GM12864 (cell line): ENCODE measurements at places on chromosomes 6 and 20.

- no peak for DNase-seq
Observed at GRCh38 chr6:32475392-32476206, 35.9 kb downstream of the HLA-DRA start.

DNA sequence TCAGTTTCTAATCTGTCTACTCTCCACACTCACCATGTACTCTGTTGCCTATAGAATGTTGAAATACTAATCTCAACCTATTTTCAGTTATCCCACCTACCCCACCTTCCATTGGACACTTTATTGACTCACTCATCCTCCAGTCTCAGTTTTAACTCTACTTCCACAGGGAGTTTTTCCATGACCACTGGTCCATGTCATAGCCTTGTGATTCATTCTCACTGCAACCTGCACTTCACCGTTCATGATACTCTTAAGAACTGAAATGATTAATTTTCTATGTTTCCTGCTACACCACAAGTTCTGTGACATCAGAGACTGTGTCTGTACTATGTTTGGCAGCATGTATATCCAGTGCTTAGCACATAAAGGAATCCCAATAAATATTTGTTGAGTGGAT, 122.8 kb upstream of the HSF2 start:
- no peak for DNase-seq

GRCh38 chr6:34981951-34982350, 92.9 kb downstream of the ANKS1A start:
- no peak for DNase-seq

- no peak for DNase-seq
Observed at GRCh38 chr6:87391334-87391733, 16.4 kb upstream of the CFAP206 start.

- no peak for DNase-seq
Observed at GRCh38 chr6:8170245-8170644, 67.9 kb upstream of the EEF1E1 start.

- DNase-seq: no peak
Observed at GRCh38 chr20:49987015-49987867, 4.5 kb downstream of the SNAI1 start.

- no peak for DNase-seq
Observed at GRCh38 chr6:100892693-100893092, 11.6 kb upstream of the ASCC3 start.

- DNase-seq: no peak
Observed at GRCh38 chr20:24933266-24933908, 15.7 kb upstream of the CST7 start.

DNA sequence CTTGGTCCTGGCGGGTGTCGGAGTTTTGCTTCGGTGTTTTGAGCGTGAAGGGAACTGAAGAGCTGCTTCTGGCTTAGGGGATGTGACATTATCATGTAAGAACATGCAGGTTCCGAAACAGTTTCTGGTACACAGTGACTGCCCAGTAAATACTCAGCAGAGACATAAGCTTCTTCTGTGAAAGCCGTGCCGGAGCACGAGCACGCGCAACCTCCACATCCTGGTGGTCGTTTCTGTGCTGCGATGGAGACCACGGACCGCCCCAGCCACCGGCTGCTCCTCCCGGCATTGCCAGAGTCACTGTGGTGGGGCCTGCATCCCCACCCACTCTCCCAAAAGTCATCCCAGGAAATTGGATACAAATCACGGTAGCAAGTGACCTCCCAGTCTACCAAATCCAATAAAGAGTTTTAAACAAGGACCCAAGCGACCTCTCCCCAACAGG, 18.7 kb downstream of the KIF25 start:
- DNase-seq: no peak

DNA sequence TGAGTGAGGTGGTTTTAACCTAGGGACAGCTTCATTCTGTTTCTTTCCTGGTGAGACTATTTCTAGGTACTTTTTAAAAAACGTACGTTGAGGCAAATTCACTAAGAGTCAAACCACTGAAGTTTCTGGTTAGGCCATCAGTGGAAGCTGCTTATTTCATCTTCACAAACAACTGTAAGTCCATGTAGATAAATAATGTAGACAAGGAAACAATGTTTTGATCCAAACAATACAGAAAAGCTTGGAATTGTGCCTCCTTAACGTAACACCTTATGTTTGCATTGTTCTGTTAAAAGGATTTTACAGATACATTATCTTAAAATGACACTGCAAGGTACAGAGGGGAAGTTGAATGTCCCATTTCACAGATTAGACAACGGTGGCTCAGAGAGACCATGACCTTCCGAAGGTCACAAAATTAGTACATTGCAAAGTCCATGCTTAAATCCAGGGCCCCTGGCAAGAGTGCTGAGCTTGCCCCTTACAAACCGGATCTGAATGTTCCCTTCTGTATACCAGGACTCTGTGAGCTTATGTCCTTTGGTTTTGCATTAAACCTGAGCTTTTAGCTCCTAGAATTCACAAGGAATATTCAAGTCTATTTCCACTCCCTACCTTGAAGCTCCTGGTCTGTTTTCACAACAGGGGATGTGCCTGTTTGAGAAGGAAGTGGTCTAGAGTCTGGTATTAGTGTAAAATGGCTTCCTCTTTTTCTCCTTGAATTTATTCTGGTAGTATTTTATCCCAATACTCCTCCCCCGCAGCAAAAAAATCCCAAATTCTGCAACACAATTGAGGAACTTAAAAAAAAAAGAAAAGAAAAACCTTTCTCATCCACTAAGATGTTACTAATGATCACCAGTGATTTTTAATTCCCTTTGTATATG, 28.9 kb upstream of the ZNF217 start:
- no peak for DNase-seq

DNA sequence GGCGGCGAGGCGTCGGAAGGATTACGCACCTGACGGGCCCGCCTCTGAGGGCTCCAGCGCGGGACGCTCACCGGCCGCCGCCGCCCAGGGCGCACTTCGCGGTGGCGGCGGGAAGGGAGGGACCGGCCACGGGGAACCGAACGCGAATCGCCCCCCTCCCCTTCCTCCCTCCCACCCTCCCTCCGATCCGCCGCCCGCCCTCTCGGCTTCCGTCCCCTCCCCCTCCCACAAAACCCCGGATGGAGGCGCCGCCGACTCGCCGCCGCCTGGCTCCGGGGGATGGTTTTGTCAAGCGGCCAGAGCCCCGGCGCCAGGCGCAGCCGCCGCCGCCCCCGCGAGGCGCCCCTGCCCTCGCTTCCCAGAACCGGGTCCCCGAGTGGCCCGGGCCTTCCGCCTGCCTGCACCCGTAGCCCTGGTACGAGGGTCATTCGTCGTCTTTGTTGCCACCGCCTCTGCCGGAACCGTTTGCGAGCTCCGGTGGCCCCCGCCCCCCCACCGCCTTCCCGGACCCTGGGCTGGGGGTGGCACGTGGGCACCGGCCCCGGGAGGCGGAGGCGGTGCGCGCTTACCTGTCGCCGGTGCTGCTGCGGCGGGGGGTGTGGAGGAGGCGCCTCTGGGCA, 398 bp downstream of the ZBTB2 start:
- no peak for DNase-seq

- no peak for DNase-seq
Observed at GRCh38 chr20:5531318-5532081, 214.7 kb upstream of the PROKR2 start.

- DNase-seq: no peak
Observed at GRCh38 chr6:96704713-96705112, 132.6 kb downstream of the GPR63 start.

DNA sequence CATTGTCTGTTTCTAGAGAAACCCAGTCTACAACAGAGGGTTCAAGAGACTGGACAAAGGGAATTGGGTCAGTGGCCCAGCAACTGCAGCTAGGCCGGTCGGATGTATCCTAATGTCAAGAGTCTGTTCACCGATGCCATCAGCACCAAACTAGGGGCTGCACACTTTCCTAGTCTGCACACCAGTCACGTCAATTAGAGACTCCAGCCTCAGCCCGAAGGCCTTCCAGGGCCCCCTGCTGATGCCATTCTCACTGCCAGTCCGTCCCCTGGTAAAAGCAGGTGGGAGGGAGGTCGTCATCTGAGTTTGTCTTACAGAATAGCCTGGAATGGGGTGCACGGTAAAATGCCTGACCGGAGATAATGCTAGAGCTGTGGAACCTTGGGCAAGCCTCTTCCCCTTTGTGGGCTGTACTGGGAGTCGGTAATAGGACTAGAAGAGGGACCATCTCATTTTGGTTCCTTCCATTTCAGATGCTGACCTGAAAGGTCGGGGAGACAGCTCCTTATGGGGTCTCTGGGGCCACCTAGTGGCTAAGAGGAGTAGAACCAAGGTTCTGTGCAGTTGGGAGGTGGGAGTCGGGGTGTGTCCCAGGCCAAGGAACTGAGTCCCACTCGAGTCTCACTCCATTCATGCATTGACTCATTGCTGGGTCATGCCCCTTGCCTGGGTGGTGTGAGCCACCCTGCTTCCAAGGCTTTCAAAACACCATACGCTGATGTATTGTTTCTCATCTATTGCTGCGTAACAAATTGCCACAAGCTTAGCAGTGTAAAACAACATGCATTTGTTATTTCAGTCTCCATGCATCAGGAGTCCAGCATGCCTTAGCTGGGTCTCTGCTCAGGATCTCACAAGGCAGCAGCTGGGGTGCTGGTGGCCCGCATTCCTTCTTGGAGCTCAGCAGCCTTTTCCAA, 5.1 kb downstream of the SOX12 start:
- no peak for DNase-seq

DNA sequence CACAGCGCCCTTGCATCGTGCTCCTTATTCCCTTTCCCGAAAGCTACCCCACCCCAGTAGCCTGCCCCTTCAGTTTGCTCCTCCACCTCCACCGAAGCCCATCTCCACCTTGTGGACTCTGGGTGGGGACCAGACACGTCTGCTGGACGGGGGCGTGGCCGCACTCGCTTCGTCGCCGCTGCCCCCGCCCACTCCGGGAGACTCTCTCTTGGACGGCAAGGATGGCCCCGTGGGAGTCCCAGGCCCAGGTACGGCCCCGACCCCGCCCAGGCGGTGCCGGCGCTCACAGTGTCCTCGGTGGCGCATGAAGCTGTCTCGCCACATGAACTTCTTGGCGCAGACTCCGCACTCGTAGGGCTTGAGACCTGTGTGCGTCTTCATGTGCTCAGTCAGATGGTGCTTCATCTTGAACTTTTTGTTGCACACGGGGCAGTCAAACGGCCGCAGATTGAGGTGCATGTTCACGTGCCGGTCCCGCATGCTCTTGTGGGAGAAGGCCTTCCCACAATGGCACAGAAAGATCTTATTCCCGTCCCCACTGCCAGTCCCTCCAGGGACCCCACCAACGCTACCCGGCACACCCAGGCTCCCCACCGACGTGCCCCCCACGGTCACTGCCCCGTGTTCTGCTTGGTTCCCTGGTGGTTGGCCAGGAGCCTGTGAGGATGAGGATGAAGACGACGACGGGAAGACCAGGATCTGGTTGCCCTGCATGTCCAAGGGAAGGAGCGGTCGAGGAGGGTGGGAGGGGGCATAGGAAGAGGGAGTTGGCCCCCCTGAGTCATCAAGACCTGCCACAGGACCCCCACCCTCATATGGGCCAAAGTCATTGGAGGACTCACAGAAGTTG, 1.3 kb upstream of the TAPBP start:
- DNase-seq: no peak

DNA sequence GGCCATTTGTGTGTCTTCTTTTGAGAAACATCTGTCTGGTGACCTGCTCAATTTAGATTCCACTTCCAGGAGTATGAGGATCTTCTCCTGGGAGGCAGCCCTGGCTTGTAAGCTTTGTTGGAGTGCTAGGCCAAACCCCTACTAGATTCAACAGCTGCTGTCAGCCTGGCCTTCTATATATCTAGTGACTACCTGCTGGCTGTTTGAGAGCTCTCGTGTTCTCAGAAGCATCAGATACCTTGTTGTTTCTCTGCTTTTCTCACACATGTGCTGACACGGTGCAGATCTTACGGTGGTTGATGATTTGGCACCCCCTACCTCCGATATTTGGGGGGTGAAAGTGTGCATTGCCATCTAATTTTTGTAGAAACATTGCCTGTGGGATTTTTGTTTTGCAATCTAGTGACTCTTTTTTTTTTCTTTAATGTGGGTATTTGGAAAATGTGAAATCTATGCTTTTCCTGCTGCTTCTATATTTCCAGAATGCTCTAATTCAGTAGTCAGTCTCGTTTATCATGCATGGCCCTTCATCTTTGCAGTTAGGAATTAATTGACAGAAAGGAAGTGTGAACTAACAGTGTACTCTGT, 4.7 kb downstream of the CCN2 start:
- no peak for DNase-seq

- DNase-seq: no peak
Observed at GRCh38 chr6:12585497-12585958, 131.0 kb upstream of the PHACTR1 start.

DNA sequence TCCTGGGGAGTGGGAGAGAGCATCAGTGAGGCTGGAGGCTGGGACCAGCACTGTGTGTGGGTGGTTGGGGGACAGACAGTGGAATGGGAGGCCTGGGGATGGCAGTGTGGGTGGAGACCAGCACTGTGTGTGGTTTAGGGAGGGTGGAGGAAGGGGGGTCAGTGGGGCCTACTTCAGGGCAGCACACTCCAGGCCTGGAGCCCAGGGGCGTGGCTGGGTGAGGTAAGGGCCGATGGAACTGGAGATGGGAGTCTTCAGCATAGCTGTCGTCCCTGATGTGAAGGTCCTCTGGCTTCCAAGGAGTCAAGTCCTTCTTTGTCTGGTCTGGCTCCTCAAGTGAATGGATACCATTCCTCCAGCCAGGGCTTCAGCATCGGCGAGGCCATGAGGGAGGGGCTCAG, 18.6 kb downstream of the KCNK17 start:
- DNase-seq: no peak

DNA sequence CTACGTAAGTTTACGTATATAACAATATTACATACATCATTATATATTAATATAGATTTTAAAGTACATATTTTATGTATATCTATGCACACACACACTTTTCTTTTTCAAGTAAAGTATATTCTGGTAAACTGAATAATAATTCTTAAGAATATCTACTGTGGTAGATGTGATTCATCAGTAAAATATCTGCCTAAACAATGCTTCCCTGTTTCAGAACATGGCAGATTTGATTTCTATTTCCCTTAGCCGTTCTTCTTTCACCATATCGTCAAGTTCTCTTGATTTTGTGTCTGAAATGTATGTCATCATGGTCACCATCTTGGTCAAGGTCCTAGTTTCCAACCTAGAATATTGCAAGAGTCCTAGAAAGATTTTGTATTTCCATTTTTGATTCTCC, 195.6 kb downstream of the HDGFL1 start:
- DNase-seq: no peak

DNA sequence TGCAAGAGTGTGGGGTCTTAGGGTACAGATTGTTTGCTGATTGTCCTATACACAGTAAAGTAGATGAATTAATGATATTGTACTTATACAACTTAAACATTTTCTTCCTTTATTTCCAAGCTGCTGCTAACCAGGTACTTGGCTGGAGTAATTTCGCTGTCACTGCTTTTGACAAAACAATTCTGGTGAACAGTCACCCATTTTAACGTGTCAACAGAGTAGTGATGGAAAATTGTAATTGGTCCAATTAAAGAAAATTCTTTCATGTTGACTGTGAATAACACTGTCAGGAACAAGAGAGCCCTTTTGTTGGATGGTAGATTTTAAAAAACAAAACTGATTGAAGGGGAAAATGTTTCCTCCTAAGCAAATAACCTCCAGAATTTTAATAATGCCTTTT, 26.4 kb upstream of the MROH8 start:
- DNase-seq: no peak
